CD4-positive, alpha-beta memory T cell (primary cell): ENCODE measurements at places on chromosomes 6 and 20.

- peak; percentile 69 for DNase-seq
Measured at GRCh38 chr6:158634695-158635426, 9.7 kb downstream of the DYNLT1 start.

- DNase-seq = no peak
Measured at GRCh38 chr6:40551966-40552505, 35.1 kb downstream of the LRFN2 start.

DNA sequence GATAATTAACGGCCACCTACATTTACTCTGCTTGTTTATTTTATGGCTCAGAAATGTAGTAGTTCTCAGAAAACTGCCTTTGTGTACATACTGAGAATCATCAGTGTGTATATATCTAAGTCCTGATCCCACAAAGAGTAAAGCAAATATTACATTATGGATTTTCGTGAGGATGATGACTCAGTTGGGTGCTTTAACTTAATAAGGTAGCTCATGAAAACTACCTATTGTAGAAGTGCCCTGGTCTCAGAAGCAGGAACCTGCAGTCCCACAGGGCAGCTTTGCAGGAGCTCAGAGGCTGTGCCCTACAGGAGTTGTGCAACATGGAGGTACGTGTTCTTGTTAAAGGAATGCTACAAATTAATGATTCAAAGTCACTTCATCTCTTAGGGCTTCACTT is 108.2 kb downstream of the PLG start:
- no peak for DNase-seq

GRCh38 chr6:32664354-32664753 is 2.1 kb downstream of the HLA-DQB1 start:
- no peak for DNase-seq

- no peak for DNase-seq
Measured at GRCh38 chr6:129996387-129996786, 22.0 kb upstream of the L3MBTL3 start.

GRCh38 chr6:12275107-12275506 is 15.1 kb upstream of the EDN1 start:
- no peak for DNase-seq

- no peak for DNase-seq
Measured at GRCh38 chr6:63897952-63898351, 262.4 kb downstream of the PHF3 start.

DNA sequence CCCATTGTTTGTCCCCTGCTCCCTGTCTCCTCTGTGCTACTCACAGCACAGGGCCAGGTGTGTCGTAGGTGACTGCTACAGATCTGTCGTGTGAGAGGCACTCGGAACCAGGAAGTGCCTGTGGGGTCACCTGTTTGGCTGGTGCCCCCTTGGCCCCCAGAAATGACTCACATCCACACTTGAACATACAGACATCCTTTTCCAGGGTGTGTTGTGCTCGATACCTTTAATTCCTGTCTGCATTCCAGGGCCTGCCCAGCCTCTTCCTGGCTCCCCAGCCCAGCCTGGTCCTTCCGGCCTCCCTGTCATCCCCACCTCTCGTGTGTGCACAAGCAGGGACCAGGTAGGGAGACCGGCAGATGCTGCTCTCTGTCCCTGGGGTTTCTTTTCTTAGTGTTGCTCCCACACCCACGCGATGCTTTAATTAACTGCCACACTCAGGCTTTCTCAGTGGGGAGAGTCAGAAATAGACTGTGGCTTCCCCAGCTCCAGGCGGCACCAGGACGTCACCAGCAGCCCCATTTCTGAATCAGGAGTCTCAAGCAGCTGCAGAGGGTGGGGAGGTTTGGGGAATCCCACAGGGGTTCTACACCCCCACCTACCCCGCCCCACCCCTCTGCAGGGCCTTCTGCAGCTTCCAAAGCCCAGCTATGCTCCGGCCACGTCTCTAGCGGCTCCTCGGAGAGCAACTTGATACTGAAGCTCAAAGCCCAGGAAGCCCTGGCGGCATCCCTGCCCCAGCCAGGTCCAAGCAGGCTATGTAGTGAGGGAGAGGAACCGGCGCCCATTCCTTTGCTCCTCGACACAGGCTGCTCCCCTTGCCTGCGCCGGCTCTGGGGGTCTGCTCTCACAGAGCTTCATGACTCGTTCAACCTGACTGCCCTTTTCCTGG is 102.2 kb downstream of the SYCP2 start:
- DNase-seq = no peak

- DNase-seq = no peak
Measured at GRCh38 chr20:44580581-44581268, 1.7 kb upstream of the PKIG start.

DNA sequence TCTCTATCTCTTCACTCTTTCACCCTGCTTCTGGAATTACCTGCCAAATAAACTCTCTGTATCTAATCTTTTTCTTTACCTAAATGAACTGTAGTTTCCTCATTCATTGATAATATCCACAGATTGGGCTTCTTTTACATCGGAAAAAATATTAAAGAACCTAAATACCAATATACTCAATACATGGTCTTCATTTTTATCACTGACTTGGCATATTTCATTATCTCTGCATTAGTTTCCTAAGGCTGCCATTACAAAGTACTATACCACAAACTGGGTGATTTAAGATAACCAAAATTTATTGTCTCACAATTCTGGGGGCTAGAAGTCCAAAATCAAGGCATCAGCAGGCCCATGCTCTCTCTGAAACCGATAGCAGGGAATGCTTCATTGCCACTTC is 411.9 kb upstream of the SPTLC3 start:
- DNase-seq = no peak

- no peak for DNase-seq
Measured at GRCh38 chr6:8245726-8246125, 143.4 kb upstream of the EEF1E1 start.

- no peak for DNase-seq
Measured at GRCh38 chr20:23501926-23502325, 11.0 kb downstream of the CST8 start.

- DNase-seq = no peak
Measured at GRCh38 chr6:75493400-75494064, at the start of gene FILIP1. TSS of gene FILIP1 (minus strand) at chr6:75493800. CDS start at chr6:75414972, 78,828 bp downstream.

DNA sequence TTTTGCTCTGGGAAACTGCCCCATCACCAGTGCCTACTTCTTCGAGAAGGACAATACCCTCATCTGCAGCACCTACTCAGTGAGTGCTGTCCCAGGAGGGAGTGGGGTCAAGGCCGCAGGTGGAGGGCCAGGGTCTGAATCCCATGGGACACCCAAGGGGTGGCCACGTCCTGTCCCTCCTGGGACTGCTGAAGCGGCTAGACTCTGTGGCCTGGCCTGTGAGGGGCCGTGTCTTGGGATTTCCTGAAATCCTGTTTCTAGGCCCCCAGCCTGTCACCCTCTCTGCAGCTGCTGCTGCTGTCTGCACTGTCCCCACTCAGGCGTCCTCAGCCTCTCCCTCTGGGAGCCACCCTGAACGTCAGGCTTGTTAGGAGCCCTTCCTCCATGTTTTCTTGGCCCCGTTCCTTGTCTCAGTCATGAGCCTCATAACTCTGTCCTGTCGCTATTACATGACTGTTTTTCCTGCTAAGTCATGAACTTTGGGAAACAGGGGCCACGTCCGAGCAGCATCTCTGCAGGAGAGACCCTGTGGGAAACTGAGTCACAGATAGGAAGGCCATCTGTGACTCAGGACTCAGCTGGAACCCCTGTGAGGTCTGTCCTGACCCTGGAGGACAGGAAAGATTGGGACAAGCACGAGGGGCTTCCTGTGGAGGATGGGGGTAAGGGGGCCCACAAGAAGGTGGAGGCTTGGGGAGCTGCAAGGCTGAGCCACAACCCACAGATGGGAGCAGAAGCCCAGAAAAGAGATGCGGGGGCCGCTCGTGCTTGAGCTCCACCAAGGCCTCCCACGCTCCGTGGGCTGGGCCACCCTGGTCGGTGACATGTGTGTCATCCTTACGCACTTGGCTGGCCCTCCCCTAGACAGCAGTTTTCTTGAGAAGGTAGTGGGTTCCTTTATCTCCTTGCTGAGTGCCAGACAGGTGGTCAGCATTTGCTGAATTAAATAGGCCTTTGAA is 49.9 kb downstream of the EFCAB8 start:
- DNase-seq = no peak

DNA sequence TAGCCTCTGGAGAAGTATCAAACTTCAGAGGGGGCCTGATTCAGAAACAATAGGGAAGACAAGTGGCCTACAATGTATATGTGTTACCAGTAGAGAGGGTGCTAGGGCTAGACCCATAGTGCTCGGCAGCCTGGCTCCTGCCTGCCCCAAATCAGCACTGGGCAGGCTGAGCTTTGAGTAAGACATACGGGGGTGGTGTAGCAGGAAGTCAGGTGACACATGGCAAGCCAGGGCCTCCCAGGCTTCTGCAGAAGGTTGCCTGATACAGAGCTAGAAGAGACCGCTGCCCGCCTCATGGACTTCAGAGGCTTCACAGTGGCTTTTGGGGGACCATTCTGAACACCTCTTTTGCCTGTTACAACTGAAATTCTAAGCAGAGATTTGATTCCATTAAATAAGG is 43.4 kb downstream of the RALY start:
- peak; percentile 35 for DNase-seq

- DNase-seq = no peak
Measured at GRCh38 chr6:161318456-161318855, 44.6 kb upstream of the AGPAT4 start.

DNA sequence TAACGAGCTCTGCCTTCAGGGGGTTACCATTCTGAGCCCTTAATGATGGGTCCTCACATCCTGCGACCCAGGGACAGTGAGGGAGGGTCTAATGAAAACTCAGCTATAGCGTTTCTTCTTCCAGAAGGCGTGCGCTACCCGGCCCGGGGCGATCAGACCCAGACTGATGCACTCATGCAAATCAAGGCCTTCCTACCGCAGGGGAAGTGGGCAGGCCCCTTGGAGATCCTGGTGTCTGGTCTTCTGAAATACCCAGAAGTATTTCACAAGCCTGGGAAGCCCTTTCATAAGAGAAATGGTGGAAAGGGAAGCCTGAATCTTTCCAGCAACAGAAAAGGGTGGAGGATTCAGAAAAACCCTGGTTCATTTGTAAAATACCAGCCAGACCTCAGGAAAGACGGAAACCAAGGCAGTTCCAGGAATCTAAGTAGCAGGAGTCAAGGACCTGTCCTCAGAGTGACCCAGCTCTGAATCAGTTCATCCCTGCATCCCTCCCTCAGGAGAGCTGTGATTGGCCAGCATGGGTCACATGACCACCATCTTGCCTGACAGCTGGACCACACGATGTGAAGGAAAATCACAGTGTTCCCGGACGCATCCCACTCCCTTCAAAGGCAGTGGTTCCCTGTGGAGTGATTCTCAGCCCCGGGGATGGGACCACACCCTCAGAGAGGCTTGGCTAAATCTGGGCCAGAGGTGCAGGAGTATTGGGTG is 12.7 kb downstream of the BFSP1 start:
- no peak for DNase-seq

- DNase-seq = no peak
Measured at GRCh38 chr20:45612314-45612713, 17.2 kb upstream of the WFDC10A start.

DNA sequence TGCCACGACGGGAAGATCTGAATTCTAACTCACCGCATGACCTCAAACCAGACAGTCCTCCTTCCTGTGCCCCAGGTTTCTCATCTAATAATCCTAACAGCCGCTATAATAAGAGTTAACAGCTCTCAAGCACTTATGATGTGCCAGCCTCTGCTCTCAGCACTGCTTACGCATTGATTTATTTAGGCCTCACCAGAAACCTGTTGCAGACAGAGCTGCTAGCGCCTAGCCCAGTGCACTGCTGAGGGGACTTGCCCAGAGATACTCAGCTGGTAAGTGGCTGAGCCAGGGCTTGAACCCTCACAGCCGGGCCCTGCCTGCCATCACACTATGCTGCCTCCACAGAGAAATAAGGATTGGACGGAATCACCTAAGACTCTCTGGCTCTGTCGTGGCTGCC is 37.7 kb downstream of the GRM4 start:
- no peak for DNase-seq

DNA sequence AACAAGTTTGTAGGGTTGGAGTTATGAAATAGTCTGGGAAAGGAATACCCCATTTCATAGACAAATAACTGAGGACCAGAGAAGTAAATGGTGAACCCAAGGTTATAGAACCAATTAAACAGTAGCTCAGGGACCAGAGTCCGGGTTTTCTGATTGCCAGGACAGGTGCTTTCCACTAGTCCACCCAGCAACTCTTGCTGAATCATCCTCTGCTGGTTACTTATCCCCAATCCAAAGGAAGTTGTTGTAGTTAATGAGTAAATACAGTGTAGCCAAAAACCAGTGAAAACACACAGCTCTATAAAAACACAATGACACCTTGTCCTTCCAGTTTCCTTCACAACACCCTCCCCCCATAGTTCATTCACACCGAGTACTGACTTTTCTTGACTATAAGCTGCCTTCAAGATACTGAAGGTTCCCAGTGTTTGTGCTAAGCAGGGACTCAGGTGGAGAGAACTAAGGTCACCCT is 766 bp upstream of the TINAG start:
- no peak for DNase-seq

GRCh38 chr6:61959196-61959595 is 326.8 kb downstream of the KHDRBS2 start:
- DNase-seq = no peak

- DNase-seq = no peak
Measured at GRCh38 chr6:18561037-18561750, 174.0 kb downstream of the RNF144B start.

GRCh38 chr6:139583420-139583819 is 209.0 kb upstream of the CITED2 start:
- DNase-seq = no peak

- DNase-seq = no peak
Measured at GRCh38 chr6:126788861-126789365, 329.6 kb upstream of the RSPO3 start.
